ENCODE measurements at places on chromosomes 16 and 17.

DNA sequence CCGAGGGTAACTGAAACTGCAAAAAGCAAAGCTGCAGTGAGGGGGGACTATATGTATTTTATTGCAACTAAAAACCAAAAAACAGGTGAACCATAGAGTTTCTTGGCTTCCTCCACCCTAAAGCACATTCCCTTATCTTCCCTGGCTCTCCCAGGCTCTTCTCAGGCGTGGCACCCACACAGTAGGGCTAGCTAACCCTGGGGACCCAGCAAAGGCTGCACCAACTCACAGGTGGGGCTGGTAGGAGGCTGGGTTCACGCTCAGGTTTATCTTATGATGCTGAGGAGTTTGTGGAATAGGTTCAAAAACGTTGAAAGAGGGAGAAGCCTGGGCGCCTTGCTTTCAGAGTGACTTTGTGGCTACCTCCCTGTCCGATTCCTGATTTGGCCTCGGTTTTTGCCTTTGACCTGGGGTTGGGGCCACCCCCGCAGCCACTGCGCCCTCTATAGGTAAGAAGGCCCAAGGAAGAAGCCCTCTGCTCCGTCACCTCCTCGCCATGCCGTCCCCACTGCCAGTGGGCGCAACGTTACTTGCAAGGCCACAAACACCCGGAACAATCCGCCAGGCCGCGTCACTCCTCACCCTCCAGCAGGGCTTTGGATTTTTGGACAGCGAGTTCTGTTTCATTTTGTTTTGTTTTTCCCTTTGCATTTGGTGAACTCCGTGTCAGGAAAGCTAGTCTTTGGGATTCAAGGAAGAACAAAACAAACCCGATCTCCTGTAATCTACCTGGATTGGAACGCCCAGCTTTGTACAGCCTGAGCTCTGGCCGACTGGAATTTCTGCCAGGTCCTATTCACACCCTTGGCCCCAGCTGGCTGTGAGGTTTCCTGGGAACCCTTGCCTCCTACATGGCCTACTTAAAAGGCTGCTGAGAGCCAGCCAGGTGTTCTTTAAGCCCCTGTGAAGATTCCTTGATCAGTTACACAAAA, 60.8 kb downstream of the TBC1D16 start:
- no peak for DNase-seq

- DNase-seq: peak; percentile 37
These were observed 21.7 kb downstream of the KNOP1 start for GRCh38 chr16:19696328-19696727.

DNA sequence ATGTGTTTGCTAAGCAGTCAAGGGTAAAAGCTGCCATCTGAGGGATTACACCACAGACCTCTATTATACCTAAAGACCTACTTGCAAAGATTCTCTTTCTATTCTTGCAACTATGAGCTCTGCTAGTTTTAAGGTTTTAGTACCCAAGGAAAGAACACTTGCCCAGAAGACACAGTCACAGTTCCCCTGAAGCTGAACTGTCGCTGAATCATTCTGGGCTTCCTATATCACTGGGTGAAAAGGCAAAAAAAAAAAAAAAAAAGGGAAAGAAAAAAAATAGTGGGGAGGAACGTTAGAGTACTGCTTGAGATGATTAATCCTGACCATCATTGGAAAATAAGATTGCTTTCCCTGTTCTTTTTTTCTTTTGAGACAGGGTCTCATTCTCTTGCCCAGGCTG, 37.9 kb downstream of the LYRM1 start:
- DNase-seq: no peak

GRCh38 chr16:11674001-11674817, 6.0 kb downstream of the SNN start:
- DNase-seq: no peak

GRCh38 chr16:30149250-30149930, 26.4 kb upstream of the MAPK3 start:
- DNase-seq: no peak

DNA sequence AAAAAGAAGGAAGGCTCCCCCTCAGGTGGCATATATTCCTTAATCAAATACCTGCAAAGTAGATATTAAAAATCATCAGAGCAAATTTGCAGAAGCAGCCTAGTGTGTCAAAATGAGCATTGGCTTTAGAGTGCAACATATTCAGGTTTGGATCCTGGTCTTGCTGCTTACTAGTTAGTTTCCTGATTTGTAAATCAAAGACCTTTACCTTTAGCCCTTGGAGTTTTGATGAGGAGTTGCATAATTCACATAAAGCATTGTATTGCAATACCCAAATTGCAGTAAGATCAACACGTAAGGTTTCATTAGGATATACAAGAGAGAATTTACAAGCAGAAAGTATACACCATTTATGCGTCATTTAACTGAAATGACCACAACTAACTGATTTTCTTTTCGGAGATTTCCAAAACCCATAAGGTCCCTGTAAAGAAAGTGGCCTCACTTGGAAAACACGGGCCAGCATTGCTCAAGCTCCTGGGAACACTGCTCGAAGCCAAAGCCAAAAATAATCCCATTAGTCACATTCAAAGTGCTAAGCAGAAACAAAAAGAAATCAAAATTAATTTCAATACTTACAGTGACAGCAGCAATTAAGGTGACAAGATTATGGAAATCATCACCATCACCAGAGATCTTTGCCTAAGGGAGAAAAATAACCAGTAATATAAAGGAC, 415.9 kb upstream of the ERCC4 start:
- no peak for DNase-seq

DNA sequence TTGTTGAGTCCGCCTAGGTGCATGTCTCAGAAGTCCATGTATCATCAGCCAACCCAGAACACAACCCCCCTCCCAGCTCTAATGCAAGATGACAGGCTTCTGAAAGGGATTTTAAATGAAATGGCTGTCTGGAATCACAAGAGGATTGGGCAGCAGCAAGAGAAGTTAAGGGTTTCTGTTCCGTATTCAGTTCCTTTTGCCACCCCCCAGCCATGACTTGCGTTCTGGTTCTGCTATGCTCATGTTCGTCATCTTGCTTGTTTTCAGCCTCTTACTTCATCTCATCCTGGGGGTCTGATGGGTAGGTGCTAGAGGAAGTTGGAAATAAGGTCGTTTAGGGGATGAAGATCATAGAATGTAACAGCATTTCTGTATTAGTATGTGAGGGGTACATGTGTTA, 12.0 kb downstream of the MINK1 start:
- no peak for DNase-seq
